NCI-H524 (cell line): ENCODE measurements at places on chromosomes 16 and 17.

DNA sequence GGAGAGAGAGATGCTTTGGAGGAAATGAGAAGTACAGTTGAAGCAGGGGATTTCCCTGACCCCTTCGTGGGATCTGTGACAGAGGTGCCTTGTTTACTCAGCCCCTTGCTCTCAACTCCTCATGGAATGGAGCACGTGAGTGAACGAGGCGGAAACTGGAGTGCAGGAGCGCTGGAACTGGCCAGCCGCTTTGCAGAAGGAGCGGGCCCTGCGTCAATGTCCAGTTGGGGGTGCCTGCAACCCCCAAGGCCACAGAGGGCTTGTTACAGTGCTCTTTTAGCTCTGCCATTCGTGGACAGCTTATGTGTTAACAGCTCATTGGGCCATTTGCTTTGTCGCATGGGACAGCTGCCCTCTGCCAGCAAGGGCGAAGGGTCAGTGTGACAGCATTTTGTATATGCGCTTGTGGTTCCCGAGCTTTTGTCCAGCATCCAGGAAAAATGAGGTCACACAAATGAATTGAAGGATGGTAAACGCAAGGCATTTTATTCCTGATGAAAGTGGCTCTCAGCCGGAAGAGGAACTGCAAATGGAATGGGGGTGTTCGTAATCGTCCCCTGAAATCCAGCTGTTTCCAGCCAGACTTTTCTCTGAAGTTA lies 1395.1 kb downstream of the CDH8 start:
- no peak for DNase-seq

DNA sequence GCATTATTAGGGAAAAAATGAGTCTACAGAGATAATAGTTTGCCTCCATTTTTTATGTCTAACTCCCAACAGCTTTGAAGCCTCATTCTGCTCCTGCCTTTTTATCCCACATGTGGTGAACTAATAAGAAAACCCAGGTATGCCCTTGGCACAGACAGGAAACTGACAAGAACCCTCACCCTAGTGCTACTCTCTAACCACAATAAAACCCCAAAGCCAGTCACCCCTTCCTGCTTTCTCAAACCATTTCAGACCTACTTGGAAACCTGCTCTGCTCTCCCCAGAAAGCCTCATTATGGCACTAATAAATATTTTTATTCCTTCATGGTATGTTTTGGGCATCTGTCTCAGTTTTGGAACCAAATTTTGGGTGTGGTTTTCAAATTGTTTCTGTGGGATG lies 3.9 kb upstream of the MARVELD3 start:
- DNase-seq = no peak

DNA sequence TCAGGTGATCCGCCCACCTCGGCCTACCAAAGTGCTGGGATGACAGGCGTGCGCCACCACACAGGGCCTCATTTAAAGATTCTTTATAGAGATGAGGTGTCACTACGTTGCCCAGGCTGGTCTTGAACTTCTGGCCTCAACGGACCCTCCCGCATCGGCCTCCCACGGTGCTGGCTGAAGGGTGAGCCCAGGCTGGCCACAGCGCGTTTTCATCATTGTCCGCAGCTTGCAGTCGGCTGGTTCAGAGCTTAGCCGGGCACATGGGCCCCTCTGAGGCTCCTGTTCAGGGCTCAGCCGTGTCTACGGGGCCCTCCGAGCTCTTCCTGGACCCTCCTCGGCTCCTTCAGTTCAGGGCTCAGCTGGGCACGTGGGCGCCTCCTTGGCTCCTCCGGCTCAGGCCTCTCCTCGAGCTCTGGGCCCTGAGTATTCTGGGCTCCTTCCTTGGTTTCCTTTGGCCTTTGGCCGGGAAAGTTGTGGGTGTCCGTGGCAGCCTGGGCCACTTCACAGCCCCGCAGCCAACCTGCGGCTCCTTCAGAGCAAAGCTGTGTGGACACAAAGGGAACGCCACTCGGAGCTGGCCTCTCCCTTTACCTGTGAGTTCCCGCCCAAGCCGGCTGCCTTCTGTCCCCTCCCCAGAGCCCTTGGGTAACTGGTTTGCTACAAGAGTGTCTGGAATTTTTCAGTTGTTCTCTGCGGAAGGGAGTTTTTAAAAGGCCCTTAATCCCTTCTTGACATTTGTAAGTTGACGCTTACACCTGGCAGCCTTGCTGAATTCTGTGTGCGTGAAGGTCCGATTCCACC lies 1.2 kb upstream of the MSLN start:
- DNase-seq = no peak

DNA sequence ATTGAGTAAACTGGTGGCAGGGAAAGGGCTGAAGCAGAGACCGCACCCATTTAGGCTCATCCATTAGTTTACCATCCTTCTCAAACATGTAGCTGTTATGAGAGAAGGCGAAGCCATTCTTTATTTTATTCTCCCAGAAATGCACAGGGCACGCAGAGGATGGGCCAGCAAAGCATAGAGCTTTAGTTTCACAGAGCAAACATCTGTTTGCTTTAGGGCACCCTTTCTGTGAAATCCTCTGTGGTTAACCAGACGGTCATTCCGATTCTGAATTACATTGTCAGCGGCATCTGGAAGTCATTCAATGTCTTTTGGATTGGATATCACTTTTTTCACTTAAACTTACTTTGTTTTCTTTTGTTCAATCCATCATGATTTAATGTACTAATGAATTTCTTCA lies 96.0 kb downstream of the TOX3 start:
- DNase-seq = no peak

GRCh38 chr17:7932483-7932891 lies 481 bp downstream of the CNTROB start:
- no peak for DNase-seq
